ENCODE measurements at places on chromosomes 13 and 19.

DNA sequence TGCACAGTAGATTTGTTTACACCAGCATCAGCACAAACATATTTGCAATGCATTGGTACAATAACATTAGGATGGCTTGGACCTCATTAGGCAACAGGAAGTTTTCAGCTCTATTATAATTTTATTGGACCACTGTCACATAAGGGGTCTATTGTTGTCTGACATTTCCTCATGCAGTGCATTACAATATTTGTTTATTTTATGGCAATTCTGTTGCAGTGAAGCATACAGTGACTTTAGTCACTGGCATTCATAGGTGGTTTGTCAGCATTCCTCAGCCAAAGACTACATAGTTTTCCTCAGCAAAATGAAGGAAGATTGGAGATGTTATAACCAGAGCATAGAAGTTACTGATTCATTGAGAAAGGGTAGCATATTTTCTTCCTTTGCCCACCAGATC lies 1732.9 kb downstream of the PCDH9 start:
- DNase-seq = peak; percentile 9

- peak; percentile 50 for DNase-seq
Observed at GRCh38 chr13:35789335-35790165, 313.1 kb upstream of the MAB21L1 start.

DNA sequence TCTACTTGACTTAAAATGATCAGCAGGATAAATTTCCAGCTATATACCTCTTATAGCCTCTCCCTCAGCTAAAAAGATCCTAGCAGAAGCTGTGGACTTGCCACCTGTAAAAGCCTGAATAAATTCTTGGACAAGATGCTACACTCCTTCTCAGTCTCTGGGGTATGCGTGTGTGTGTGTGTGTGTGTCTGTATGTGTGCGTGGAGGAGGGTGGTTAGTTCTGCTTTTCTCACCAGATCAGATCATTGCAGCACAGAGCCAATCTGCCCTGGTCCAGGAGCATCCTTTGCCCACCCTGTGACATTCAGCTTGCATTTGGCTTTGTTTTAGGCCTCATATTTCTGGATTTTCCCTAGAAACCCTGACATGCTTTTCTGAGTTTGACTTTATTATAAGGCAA lies 438.3 kb downstream of the RFC3 start:
- DNase-seq = no peak

DNA sequence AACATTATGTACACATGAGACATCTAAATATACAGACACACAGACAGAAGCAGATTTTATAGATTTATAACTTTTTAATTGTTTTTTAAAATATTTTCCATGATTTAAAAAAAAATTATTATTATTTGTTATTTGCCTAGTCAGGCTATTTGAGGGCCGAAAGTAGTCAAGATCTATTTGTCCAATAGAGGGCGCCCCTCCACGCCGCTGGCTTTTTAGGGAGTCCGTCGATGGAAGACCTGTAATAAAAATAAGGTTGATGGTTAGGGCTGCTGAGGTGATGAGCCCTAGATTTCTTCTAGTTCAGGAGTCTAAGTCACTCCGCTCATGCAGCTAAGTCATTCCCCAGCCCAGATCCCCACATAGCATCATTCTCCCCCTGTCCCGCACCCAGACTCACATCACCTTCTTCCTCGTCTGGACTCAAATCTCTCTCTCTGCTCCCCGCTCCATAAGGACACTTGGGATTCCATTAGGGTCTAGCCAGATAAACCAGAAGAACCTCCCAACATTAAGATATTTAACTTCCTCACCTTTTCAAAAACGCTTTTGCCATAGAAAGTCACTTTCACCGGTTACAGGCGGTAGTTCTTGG lies 33.9 kb upstream of the CEACAM21 start:
- DNase-seq = no peak

- DNase-seq = no peak
Observed at GRCh38 chr13:46556418-46556779, 3.4 kb downstream of the LRCH1 start.

DNA sequence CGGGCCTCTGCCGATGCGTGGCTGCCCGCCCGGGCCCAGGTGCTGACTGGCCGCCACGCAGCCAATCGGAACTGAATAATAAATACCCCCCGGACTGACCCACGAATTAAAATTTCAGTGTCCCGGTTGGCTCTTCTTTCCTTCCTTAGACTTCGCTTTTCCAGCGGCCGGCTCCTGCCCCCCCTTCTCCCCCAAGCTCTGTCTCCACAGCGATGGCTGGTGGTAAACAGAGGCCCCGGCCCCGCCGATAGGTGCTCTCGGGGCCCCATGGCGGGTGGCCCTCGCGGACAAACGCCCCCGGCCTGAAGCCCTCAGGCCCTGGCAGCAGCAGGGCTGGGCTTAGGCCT lies 2.6 kb downstream of the ZBTB7A start:
- no peak for DNase-seq

DNA sequence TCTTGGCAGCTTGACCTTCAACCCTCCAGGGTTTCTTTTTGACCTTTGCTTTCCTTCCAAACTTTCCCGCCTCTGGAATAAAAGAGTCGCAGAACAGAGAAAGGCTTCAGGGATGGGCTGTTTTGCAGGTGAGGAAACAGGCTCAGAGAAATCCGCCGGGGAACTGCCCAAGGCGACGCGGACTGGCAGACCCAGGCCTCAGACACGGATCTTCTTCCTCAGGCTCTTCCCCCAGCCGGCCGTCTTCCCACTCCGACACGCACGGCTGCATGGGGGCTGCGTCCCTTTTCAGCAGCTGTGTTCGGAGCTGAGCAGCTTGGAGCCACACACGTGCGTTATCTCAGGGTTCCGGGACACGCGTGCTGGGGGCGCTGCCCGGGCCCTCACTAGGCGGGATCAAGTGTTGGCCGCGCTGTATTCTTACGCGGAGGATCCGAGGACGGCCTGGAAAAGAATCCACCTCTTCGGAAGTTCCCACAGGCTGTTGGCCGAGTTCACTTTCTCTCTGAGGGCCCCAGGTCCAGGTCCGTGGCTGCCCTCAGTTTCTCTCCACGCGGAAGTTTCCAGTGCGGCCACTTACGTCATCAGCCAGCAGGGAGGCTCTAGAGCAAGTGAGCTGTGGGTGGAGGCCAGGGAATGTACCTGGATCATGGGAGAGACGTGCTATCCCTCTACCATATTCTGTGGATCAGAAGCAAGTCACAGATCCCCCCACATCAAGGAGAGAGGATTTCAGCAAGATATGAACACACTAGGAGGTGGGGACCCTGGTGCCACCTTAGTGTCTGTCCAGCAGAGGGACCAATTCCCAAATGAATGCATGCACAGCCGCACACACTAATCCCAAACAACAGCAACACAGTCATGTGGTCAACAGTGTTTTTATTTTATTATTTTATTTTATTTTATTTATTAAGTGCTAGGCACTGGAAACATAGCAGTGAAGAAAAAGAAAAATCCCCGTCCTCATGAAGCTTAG lies 100.4 kb downstream of the ING1 start:
- DNase-seq = no peak

- peak; percentile 18 for DNase-seq
Observed at GRCh38 chr13:49844181-49844580, 51.7 kb upstream of the KPNA3 start.

DNA sequence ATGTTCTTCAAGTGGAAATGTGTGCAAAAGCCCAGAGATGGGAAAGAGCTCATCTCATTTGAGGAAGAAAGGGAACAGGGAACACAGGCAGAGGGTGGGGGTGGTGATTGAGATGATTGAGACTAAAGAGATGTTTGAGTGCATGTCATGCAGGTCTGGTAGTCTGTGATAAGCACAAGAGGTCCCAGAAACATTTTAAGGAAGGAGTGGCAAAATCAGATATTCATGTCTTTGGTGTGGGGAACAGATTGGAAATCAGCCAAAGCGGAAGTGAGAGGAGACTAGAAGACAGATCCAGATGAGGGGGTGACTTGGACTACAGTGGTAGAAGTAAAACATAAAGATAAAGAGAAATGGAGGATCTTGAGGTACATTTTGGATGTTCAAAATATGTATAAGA lies 39.4 kb upstream of the DACH1 start:
- DNase-seq = no peak
